ENCODE measurements at places on chromosomes 2 and 18. TPM values are rescaled to one million over a fixed set of nuclear protein-coding genes. Genes with fewer than 3 reads are reported as not detected.

CIB4 gene
- 0.44 TPM for total RNA-seq

- peak; percentile 60 for DNase-seq
Observed at GRCh38 chr2:73984203-73984921, at the start of gene TET3. TSS of gene TET3 (plus strand) at chr2:73984910. CDS start at chr2:73986404, 1,494 bp downstream.

GRCh38 chr2:137747509-137747908 is 216.8 kb upstream of the HNMT start:
- DNase-seq, result no peak

GRCh38 chr18:59220784-59221765 is 1.1 kb downstream of the GRP start:
- DNase-seq, result no peak

GRCh38 chr2:109209412-109209811 is 80.4 kb downstream of the SH3RF3 start:
- DNase-seq, result no peak

- no peak for DNase-seq
Observed at GRCh38 chr2:12032975-12033374, 286.5 kb downstream of the LPIN1 start.

GRCh38 chr2:86821842-86822241 is 31.1 kb upstream of the CD8A start:
- no peak for DNase-seq

- DNase-seq, result peak; percentile 28
Observed at GRCh38 chr2:20584399-20585358, 66.2 kb downstream of the HS1BP3 start.

DNA sequence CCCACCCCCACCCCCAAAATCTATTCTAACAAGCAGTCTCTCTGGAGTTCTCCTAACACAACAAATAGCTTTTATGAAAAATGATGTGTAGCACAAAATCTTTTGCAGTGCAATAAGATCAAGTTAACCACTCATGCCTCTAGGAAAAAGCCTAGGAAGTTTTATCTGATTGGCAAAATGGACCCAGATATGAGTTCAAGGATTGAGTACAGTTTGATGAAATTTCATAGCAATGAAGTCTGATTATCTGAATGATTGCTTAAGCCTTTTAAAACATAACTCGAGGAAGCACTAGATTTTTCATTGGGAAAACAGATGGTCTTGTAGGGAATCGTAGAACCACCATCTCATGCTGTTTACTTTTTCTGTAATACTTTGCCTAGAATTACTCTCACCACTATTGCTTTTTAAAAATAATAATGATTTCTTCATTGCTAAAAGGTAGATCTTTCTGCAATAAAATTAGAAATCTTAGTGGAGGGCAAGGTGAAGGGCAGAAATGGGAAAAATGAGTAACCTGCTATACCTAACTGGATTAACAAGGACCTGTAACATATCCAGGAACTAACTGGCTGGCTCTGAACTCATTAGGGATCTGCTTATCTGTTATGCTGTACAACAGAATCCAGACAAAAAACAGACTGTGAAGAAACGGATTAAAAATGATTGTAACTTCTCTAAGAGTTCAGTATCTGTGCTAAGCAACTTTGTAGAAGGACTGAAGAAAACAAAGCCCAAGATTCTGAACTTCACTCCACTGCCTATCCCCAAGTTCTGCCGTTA is 73.7 kb upstream of the ETAA1 start:
- no peak for DNase-seq
